Esophagus squamous epithelium (tissue), 5 donors: ENCODE measurements at places on chromosomes 7 and 10.

GRCh38 chr10:37760817-37761216 is 96.6 kb downstream of the ZNF248 start:
- no peak for DNase-seq

GRCh38 chr10:114780577-114781184 is 40.9 kb upstream of the FHIP2A start:
- no peak for DNase-seq

DNA sequence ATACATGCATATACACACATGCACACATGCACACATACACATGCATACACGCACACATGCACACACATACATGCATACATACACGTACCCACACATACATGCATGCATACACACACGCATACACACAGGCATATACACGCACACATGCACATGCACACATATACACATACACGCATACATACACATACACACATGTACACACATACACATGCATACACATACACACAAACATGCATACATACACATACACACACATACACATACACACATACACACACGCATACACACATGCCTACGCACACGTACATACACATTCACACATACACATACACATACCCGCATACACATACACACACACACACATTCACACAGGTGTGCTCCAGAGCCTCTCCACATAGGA is 81.0 kb upstream of the KMT2E start:
- no peak for DNase-seq

GRCh38 chr10:95408148-95408960 is 117.6 kb upstream of the PDLIM1 start:
- no peak for DNase-seq

GRCh38 chr7:91835826-91836368 is 44.6 kb downstream of the MTERF1 start:
- no peak for DNase-seq

DNA sequence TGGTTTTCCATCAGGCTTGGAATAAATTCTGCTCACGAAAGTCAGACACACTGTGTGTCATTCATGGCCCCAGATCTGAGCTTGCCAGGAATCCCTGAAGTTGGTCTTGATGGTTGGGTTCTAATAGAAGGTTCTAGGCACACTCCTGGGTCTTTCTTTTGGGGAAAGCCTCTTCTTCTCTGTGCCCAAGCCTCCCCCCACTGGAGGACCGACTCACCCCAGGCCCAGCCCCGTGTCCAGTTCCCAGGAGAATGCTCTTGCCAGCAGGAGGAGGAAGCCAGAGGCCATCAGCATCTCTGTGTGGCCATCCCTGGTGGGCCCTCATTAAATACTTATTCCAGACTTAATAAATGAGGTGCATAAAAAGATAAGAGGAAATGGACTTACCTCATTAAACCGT is 548.0 kb downstream of the TCERG1L start:
- DNase-seq: no peak
